ENCODE measurements at places on chromosomes 7 and 10.

DNA sequence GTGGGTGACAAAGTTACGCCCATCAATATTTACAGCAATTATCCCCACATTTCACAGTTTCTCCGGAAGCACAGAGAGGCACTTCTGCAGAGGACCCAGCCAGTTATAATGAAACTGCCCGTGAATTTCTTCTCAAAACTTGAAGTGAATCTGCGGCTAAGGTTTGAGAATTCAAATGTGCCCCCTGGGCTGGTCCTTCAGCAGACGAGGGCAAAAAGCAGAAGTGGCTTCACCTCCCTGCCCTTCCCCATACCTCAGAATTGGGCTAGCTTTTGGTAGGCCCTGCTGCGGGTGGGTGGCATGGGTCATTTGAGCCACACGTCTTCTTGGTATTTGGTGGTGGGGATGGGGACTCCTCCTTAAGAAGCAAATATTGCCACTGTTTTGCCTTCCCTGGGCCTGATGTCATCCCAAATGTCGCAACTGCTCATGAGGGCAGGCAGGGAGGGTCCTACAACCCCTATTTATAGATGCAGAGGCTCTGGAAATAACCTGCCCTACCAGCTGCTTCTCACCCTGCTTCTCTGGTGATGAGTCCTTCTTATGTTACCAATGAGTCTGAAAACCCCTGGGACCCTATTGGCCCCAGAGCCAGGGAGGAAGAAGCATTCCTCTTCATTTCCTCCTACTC is 16.6 kb upstream of the WDFY4 start:
- DNase-seq, result no peak

DNA sequence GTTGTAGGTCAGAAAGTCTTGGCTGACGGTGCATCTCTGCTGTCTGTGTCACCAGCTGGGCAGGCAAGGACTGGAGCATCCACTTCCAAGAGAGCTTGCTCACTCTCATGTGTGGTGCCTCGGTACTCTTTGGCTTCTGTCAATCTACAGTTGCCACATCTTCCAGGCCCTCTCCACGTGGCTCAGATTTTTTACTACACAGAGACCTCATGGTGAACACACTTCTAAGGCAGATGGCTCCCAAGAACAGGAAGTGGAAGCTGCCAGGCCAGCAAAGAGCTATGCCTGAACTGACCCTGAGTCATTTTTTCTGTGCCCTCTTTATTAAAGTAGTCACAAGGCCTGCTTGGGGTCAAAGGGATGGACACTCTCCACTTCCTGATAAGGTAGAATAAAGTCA is 351.5 kb upstream of the AUTS2 start:
- DNase-seq, result no peak

GRCh38 chr7:33792547-33793105 is 112.7 kb upstream of the BMPER start:
- no peak for DNase-seq

- DNase-seq, result no peak
These were observed 262.7 kb downstream of the REEP3 start for GRCh38 chr10:63783882-63784281.

- DNase-seq, result no peak
These were observed 3.3 kb downstream of the COL26A1 start for GRCh38 chr7:101365956-101366355.

- no peak for DNase-seq
These were observed 91.4 kb upstream of the ZPBP start for GRCh38 chr7:50184271-50184990.

Measured in SHP77 (cell line).